ENCODE measurements at places on chromosomes 11 and 22.

DNA sequence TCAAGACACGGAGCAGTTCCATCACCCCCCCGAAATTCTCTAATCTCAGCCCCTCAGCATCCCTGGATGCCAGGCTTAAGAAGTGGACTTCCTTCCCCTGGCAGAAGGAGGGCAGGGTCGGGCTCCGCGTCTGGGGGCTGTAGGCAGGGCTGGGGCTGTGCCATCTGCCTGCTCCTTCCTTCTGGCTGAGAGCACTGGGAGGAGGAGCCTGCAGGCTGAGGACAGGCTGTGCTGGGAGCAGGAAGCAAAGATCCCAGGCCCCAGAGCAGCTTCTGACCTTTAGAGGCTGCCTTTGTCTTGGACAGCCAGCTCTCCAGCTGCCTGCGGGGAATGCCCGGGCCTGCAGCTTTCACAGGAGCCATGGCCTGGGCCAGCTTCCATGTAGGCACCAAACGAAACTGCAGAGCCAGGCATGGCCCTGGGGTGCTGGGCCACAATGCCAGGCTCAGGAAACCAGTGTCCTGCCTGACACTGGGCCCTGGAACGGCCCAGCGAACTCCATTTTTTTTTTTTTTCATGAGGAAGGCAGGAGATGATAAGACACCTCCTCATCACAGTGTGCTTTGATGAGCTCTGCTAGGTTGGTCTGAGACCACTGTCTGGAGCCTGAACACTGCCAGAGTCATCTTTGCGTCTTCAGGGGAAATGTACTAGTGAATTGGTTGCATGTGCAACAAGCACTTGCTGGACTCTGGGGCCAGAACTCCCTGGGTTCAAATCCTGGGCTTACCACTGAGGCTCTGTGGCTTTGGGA lies 67.9 kb downstream of the MCM5 start:
- peak; percentile 29 for DNase-seq

GRCh38 chr22:31291481-31292235 lies 630 bp downstream of the PIK3IP1 start:
- no peak for DNase-seq

DNA sequence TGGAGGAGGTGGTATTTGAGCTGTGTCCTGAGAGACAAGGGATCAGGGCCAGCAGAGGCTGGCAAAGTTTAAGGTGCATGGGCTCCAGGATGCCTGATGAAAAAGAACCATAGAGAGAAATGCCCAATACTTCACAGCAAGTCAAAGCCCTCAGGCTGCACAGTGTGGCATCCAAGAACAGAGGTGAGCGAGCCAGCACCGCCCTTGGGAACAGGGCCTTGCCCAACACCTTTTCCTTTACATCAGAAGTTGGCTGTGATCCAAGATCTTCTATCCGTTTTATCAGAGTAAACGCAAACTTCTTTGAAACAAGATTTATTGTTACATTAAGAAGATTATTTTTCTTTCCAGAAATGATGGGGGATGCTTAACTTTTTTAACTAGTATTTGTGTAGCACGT lies 1.4 kb downstream of the B3GNT6 start:
- DNase-seq, result peak; percentile 55

GRCh38 chr11:66880496-66881450 lies 23.9 kb downstream of the LRFN4 start:
- DNase-seq, result peak; percentile 92

GRCh38 chr22:32874385-32874784 lies 72.9 kb downstream of the TIMP3 start:
- DNase-seq, result no peak

DNA sequence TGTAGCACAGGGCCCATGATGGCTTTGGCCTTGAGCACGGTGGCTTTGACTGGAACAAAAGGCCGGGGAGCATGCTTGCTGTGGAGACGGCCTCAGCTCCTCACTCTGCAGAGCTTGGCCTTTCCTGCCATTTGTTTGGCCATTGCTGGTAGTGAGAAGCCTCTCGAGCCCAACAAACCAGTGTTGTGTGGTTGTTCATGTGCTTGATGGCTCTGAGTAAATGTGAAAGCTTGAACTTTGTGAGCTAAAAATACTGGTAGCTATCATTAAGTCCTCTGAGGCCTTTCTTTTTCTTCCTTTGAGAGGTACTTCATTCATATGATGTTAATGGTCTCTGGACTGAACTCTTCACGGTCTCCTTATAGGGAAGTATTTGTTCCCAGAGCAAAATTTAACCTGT lies 39.6 kb downstream of the NAT10 start:
- no peak for DNase-seq

- DNase-seq, result no peak
Observed at GRCh38 chr11:64768300-64768694, 8.5 kb upstream of the PYGM start.

- peak; percentile 97 for DNase-seq
Observed at GRCh38 chr11:35030716-35031213, 108.2 kb upstream of the CD44 start.

DNA sequence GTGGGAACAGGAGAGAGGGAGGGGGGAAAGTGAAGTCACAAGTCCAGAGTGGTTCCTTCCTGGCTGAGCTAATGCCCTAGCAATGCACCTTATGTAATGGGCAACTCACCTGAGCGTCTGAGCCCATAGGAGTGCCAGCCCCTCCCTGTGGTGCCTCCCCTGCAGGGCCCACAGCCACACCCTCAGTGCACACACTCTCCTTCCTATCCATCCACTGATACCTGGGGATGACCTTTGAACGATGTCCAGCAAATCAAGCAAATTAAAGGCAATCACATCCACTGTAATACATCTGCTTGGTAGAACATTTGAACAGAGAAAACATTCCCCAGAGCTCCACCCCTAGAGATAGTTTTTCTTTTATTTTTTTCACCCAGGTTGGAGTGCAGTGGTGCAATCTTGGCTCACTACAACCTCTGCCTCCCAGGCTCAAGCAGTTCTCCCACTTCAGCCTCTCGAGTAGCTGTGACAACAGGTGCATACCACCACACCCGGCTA lies 19.6 kb upstream of the MICAL2 start:
- DNase-seq, result peak; percentile 97

- DNase-seq, result no peak
Observed at GRCh38 chr22:20407829-20408228, 13.9 kb downstream of the ZNF74 start.

GRCh38 chr11:70200212-70200844 lies 2.8 kb upstream of the FADD start:
- DNase-seq, result no peak

DNA sequence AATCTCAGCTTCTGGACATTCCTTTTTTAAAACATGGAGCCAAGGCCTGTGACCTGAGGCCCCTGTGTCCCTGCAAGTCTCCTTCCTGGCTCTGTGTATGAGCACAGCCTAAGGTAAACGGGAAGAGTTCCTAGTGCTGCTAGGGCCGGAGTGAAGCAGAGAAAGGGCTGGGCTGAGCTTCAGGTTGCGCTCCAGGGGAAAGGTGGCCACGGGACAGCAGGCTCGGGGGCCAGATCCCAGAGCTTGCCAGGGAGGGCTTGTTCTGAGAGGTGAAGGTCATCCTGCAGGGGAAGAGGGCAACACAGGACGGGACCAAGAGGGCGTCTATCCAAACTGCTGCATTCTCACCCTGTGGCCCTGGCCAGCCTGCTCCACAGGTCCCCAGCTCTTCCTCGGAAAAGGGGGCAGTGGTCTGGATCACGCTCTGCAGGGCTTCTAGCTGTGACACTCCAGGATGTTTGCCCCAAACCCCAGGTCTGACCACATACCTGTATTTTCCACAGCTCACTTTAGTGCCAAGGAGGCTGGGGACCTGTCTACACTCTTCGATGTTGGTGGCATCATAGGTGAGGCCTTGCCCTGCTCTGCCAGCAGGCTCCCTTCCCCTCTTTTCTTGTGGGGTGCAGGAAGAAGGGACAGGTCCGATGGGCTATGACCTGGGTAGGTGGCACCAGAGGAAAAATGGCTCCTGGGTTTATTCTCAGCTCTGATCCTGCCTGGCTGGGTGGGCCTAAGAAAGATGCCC lies 20.4 kb downstream of the SLC37A2 start:
- DNase-seq, result no peak

DNA sequence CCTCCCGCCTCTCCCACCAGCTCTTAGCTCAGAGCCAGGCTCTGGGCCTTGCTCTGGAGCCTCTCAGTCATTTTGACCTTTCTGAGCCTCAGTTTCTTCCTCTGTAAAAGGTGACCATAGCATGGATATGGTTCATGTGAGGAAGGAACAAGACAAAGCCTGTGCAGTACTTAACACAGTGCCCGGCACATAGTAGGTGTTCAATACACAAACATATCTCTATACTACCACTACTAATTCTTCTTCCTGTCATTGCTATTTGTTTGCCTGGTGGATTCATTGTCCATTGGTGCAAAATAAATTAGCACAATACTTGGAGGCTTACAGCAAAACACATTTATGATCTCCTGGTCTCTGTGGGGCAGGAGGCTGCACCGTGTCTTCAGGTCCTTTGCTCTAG lies 21.6 kb upstream of the MPPED1 start:
- DNase-seq, result no peak

DNA sequence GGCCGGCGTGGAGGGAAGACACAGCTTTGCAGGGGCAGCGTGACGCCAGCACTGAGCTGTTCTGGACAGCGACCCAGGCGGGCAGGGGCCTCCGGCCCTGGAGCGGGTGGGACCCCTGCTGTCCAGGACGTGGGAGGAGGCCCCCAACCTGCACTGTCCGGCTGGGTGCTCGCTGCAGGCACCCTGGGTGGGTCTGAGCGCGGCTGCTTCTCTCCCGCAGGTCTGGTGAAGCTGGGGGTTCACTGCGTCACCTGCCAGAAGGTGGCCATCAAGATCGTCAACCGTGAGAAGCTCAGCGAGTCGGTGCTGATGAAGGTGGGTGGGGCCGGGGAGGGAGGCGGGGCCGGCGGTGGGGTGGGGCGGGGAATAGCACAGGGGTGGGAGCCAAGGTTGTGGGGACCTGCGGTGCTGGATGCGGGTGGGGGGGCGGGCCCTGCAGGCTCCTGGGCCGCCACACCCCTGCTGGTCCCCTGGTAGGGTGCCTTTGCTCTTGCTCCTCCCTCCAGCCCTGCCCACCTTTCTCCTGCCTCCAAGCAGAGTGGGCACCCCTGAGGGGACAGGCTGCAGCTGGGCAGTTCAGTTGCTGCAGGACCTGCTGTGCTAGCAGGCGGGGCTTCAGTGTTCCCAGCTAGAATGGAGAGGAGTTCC lies 46.2 kb downstream of the BRSK2 start:
- DNase-seq, result no peak

GRCh38 chr22:50446708-50447575 lies 27.9 kb downstream of the SBF1 start:
- DNase-seq, result no peak

DNA sequence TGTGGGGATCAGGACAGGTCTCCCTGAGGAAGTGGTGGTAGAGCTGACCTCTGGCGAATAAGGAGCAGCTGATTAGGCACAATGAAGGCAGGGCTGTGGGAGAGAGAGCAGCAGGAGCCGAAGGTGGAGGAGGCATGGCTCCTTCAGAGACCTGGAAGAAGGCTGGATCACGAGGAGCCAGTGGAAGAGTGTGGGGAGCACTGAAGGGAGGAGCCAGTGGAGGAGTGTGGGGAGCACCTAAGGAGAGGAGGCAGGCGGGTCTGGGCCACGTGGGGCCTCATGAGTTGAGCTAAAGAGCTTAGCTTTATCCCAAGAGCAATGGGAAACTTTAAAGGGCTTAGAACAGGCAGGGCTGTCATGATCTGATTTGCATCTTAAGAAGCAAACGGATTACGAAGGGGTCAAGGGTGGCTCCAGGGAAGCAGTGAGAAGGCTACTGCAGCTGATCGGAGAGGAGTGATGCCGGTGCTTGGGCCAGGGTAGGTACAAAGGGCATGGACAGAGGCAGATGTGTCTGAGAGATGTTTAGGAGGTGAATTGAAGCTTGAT lies 44.9 kb upstream of the EIF3D start:
- no peak for DNase-seq

DNA sequence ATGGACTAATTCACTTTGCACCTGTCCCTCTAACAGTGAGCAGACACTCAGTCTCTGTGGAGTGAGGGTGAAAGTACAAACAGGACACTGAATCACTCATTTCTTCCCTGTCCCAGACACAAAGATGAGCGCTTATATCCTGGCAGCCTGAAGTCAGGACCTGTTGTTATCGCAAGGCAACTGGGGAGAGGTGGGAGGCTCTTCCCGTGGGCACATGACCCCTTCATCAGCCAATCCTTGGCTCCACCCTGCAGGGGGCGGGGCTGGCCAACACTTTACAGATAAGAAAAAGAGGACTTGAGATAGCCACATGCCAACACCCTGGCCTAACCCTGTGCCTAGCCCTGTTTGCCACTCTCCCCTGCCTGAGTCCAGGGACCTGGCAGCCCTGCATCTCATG lies 29.5 kb upstream of the TESMIN start:
- DNase-seq, result no peak

- DNase-seq, result no peak
Observed at GRCh38 chr11:121418625-121419114, 33.4 kb upstream of the SORL1 start.

- DNase-seq, result no peak
Observed at GRCh38 chr11:102361086-102362031, 14.3 kb downstream of the BIRC2 start.

- no peak for DNase-seq
Observed at GRCh38 chr11:104934594-104934993, 33.8 kb downstream of the CASP4 start.

GRCh38 chr11:35850191-35850590 lies 93.7 kb upstream of the LDLRAD3 start:
- no peak for DNase-seq

DNA sequence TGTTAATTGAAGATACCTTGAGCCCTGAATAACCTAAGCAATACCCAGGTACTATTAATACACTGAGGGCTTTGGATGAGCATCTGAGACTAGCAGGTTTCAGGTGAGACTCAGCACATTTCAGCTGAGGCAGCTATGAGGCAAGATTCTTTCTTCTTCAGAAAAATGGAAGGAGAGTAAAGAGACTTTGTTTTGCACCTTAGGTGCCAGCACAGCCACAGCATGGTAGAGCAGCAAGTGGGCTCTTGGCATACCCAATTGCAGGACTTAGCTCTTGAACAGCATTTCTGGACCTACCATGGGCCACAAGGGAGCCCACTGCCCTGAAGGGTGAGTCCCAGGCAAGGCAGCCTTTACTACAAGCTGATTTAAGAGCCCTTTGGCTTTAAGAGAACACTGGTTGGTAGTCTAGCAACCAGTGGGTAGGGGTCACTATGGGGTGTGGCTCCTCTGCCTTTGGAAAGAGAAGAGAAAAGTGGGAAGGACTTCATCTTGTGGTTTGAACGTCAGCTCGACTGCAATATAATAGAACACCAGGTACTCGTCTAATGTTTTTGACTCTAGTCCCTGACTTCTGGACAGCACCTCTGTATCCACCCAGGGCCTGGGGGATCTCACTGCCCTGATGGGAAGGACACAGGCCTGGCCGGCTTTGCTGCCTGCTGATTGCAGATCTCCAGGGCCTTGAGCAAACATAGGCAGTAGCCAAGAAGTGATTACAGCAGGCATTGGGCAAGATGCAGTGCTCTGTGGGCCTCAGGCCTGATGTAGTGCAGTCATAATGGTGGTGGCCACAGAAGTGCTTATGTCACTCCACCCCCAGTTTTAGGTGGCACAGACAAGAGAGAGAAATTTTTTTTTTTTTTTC lies 73.3 kb downstream of the GLYATL1 start:
- no peak for DNase-seq

DNA sequence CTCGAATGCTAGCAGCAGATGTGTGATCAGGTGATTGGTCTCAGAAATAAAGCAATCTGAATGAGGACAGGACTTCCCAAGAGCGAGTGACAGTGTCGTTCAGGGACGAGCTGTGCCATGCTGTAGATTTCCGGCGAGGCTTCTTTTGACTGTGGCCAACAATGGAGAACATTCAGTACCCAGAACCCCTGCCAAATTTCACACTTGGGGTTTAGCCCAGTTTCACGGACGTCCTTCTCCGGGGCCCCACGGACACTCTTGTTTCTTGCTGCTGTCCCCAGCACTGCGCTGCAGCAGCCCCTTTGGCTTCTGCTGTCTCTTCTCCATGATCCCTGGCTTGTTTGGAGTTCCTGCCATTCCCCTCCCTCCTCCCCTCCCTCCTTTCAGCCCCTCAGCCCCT lies 115.1 kb upstream of the GRAMD1B start:
- no peak for DNase-seq

Measured in mammary epithelial cell (primary cell).